ENCODE measurements at places on chromosomes 7 and 10.

GRCh38 chr7:149423449-149424110, 37.3 kb downstream of the ZNF777 start:
- DNase-seq = no peak

DNA sequence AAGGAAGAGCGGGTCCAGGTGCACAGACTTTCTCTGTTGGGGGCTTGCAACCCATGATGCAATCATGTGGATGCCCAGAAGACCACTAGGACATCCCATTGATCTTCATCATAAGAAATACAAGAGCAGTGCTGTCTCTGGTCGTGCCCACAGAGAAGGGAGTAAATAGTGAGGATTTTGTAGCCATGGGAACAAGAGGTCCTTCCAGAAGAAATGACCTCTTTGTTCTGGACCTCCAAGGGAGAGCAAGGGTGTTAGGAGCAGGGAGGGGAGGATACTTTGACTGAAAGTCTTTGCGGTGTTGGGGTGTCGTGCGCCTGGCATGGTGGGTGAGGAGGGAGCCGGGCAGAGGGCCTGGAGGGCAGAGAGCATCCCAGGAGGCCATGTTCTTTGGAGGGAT, 55.0 kb upstream of the EN2 start:
- no peak for DNase-seq

DNA sequence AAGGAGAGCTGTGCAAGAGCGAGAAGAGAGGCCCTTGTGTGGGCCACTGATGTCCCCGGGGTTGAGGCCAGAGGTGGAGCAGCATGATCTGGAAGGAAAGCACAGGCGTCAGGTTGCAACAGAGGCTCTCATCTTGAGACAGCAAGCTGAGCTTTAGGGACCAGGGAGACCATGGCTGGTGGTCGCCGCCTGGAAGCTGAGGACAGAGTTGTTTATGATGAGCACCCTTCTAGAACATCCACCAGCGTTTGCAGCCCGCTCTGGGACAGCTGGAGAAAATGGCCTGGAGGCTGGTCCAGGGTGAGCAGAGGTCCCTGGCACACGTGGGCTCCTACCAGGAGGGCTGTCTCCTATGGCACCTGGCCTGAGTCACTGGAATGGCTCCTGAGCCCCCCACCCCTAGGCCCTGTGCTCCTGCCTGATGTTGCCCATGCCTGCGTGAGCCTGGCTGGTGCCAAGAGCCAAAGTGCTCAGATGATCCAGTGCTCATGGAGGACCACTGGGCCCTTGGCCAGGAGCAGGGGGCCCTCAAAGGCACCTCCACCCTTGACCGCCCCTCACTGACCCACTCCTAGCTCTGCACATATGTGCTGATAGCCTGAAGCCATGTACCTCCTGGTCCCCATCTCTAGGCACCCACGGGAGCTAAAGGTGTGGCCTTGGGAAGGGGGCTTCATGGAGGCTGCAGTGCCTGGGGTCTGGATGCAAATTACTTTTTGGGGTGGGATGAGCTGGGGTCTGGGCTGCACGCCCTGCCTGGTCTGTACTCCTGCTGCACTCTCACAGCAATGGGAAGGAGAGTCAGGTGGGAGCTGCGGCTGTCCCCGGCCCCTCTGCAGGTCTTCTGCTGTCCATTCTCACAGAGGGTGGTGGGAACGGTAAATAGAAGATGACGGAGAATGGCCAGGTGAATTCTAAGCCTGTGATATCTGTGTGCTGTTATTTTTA, 40.1 kb upstream of the RET start:
- DNase-seq = no peak

DNA sequence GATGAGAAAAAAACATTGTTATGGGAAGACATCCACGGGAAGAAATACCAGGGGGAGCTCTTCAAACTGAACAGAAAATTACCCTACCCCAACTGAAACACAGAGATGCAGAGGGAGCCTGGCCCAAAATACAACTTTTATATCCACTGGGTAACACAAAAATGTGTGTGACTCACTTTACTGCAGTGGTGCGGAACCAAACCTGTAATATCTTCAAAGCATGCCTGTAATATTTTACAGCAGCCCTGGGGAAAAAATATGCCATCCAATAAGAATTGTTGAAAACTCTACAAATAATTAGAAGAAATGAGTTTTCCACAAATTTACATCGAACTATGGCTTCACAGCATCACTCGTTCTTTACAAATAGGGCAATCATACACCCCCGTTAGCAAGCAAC, 49.8 kb upstream of the SRRM3 start:
- no peak for DNase-seq

GRCh38 chr7:130065500-130066152, 4.7 kb upstream of the KLHDC10 start:
- no peak for DNase-seq

GRCh38 chr10:80356563-80356988, at the start of the genes DYDC1 and DYDC2:
Gene DYDC1 (minus strand): TSS chr10:80356755. CDS start chr10:80352601, 4,154 bp downstream.
Gene DYDC2 (plus strand): TSS chr10:80356781. CDS start chr10:80362444, 5,663 bp downstream.
- DNase-seq = peak; percentile 14

GRCh38 chr7:107694386-107694785, 33.8 kb downstream of the SLC26A4 start:
- DNase-seq = no peak

- DNase-seq = no peak
These were observed 13.6 kb upstream of the FOXL3 start for GRCh38 chr7:276230-276835.

- no peak for DNase-seq
These were observed 562 bp downstream of the NUB1 start for GRCh38 chr7:151342102-151342646.

DNA sequence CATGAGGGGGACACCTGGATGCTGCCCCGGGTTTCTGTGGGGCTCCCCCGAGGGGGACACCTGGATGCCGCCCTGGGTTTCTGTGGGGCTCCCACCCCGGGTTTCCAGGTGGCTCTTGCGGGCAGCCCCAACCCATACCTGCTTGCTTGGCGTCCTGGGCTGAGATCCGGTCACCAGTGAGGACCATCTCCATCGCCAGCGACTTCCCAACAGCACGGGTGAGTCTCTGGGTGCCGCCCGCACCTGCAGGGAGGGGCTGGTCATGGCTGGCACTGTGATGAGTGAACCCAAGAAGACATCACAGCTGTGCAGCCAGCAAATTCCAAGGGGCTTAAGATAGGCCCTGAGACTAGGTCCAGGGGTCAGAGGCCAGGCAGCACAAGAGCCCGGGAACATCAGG, 6.4 kb downstream of the ECHS1 start:
- no peak for DNase-seq

- no peak for DNase-seq
These were observed 92.0 kb downstream of the HPSE2 start for GRCh38 chr10:99143651-99144050.

- no peak for DNase-seq
These were observed 241.3 kb downstream of the FANK1 start for GRCh38 chr10:126137562-126138221.

DNA sequence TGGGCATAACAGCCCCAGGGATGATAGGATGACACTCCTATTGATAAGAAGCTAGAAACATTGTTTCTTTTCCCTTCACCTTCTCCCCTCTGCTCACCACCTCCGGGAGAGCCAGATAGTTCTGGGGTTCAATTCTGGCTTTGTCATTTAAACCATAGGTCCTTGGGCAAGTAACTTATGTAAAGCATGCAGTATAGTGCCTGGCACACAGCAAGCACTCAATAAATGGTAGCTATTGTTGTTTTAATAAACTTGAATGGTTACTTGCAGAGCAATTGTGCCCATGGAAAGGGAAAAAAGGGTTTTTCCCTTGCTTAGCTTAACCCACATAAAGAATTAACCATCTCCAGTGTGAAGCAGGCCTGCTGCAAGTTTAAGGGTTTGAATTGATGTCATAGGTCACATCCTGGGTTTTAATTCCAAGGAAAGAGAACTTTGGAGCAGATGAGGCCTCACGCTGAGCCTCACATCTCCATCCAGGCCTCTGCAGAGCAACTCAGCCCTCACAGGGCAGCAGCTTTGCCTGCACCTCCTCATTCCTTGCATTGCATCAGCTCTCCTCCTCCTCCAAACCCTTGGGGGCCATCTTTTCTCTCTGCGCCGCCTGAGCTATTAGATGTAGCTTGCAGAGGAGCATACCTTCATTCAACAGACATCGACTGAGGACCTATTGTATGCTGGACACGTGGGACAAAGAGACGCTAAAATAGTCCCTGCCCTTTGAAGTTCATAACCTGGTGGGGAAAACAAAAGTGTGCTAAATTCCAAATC, 22.9 kb downstream of the ZNF775 start:
- DNase-seq = no peak

GRCh38 chr7:41869997-41870396, 167.1 kb upstream of the INHBA start:
- no peak for DNase-seq

- DNase-seq = no peak
These were observed 108.5 kb upstream of the TMEM168 start for GRCh38 chr7:112898432-112899290.

GRCh38 chr7:142024547-142024946, 28.9 kb downstream of the MGAM start:
- no peak for DNase-seq

GRCh38 chr7:92837000-92837749, 802 bp upstream of the CDK6 start:
- DNase-seq = no peak
